ENCODE measurements at places on chromosomes 16 and 17.

DNA sequence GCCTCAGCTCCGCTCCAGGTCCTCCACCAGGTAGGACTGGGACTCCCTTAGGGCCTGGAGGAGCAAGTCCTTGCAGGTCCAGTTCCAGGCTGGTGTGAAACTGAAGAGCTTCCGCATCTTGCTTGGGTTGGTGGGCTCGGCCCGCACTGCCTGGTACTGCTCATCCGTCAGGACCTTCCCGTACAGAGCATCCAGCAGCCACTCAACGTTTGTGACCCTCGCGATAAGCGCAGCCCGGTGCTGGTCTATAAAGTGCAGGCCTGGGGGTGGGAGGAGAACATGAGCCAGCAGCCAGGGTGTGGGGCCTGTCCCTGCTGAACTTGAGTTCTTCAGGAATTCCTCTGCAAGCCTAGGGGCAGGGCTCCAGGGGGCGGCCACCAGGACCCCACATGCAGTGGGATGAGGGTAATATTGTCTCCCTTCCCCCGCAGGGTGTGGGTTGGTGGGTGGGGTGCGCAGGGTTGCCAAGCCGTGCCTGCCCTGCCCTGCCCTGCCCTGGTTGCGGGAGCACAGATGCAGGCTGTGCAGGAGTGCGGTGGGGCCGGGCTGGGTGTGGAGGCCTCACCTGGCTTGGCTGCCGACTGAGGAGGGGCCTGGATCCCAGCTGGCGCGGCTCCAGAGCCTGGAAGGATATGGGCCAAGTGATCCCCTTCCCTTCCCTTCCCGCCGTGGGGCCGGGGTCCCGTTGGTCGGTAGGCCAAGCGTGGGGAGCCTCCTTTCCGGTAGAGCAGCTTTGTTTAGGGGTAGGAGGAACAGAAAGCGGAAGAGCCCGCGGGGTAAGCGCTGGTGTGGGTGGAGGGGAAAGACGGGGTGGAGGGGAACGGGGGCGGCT is 762 bp downstream of the PYCARD start:
- no peak for DNase-seq

DNA sequence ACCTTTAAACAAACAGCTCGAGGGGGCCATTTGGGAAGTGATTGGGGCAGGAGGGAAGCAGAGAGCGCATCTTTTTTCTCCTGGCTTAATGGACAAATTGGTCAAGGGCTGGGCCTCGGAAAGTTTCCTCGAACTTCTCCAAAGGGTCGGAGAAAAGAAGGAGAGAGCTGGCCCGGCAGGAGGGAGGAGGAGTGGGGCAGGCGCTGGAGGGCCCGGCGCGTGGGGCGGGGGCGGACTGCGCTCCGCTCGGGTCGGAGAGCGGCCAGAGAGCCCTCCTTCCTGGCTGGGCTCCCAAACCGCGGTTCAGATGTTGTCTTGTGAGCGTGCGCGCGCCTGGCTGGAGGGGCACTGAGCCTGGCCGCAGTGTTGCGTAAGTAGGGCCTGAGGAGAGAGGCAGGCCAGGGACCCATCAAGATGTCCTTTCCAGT is 1.2 kb downstream of the MMP2 start:
- DNase-seq: no peak

GRCh38 chr17:63395075-63395805 is 50.9 kb downstream of the CYB561 start:
- no peak for DNase-seq

DNA sequence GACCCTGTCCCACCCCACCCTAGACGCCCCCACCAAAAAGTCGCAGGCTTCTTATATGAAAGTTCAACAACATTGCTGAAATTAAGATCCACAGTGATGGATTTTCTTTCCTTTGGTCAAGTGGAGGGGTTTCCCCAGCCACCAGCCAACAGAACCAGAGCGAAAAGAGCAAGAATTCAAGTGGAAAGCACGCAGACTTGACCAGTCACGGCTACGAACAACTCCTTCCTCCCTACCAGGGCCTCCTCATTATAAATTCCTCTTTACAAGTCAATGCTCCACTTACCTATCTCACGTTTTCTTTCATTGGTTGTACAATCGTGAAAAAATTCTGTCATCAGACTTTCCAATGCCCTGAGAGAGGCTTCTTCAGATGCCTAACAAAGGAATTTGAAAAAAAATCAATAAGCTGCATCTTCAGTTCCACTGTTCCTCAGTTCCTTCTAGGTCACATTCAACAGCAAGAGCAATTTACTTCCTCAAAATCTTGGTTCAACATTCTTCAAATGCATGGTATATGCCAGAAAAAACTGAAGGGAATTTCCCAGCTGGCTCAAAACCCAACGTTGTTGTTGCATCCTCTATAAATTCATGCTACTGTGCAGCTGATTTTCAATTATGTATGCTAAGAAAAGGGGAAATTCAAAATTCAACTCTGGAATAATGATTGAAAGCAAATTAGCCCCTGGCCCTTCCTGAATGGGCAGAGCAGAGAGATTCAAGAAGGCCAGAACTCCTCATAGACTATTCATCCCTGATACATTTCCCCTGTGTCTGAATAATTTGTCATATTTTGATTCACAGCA is 30.9 kb downstream of the XPO6 start:
- no peak for DNase-seq

- DNase-seq: no peak
These were observed 28.8 kb downstream of the RNF43 start for GRCh38 chr17:58388302-58389190.

DNA sequence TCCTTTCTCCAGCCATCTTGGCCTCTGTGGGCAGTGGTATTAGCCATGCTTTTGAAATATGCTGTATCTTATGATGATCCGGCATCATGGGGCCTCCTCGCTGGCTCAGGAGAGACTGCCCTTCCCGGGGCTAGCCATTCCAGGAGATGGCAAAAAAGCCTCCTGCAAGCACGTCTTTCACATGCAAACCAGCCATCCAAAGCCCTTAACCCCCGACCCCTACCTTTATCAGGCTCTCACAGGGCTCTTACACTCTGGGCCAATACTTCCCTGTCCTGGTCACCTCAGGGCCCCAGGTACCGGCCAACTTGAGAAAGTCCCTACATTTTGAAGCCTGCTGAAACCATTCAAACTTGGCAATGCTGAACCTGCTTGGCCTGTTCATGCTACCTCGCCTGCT is 36.4 kb downstream of the MYH13 start:
- DNase-seq: no peak
